D721Med (cell line): ENCODE measurements at places on chromosomes 12 and 14.

DNA sequence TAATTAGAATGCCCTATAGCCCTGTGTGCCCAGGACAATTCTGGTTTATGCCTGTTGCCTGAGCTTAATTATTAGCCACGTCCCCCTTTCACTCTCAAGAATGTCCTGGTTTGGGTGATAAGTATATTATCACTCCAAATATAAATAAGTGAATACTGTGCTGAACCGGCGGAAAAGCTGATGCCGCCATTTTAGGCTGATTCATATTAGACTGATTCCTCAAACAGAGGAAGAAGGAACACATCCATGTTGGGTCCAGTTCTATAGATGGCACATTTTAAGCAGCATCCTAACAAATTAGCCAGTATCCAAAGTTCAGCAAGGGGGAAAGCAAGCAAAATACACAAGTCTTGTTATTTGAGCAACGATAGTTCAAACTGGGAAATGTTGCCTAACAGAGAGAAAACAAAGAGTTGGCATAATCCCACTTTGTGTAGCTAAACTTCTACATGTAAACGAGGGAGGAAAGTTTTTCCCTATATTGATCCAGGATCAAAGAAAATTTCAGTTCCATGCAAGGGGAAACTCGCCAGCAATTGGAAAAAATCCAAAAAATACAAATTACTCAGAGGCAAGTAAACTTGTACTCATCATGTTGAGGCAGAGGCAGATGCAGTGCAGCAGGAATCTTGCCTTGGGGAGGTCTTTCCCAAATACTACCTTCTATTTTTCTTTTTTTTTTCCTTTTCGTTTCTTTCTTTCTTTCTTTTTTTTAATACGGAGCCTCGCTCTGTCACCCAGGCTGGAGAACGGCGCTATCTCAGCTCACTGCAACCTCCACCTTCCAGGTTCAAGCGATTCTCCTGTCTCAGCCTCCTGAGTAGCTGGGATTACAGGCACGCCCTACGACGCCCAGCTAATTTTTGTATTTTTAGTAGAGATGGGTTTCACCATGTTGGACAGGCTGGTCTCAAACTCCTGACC is 96.2 kb downstream of the ITPR2 start:
- DNase-seq = no peak

DNA sequence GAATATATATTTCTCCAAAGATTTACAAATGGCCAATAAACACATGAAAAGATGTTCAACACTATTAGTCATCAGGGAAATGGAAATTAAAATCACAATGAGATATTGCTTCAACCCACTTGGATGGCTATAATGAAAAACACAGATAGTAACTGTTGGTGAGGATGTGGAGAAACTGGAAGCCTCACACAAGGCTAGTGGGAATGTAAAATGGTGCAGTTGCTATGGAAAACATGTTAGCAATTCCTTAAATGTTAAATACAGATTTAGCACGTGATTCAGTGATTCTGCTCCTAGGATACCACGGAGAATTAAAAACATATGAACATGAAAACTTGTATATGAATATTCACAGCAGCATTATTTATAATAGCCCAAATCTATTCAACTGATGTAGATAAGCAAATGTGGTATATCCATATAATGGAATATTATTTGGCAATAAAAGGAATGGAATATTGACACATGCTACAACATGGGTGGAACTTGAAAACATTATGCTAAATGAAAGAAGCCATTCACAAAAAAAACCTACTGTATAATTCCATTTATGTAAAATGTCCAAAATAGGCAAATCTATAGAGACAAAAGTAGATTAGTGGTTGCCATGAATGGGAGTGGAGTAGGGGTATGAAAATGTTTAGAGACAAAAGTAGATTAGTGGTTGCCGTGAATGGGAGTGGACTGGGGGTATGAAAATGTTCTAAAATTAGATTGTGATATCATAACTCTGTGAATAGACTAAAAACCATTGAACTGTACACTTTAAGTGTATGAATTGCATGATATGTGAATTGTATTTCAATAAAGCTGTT is 227.1 kb upstream of the DDHD1 start:
- no peak for DNase-seq

DNA sequence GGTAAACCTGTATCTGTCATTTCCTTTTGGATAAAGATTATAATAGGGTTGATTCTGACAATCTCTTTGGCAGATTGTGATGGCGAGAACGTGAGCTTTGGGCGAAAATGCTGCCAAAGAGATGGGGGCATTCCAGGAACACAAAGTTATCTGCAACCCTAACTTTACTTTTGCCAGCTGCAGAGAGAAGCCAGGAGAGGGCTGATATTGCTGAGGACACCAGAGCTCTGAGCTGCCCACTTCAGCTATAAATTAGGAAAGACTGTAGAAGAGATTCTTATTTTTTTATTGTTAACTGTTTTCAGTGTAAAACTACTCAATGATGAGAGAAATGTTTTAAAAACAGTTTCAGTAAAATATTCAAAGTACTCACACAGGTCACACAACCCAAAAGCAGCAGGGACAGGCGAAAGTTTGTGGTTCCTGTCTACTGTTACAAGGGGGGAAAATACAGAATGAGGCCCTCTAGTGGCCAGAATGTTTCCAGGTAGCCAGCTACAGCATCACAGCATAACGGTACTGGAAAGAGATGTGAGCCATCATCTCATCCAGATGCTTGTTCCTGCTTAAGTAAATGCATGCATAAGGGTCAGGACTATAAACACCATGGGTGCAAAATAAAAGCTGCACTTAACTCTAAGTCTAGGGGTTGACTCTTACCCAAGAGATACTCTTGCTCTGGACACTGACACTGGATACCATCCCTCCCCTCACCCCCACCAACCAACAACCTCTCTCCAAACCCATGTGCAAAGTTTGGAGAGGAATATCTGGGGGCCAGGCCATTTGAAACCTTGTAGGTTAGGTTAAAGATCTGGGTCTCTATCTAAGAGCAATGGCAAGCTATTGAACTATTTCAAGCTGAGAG is 498.4 kb downstream of the RMST start:
- DNase-seq = no peak

GRCh38 chr14:100203146-100203545 is 35.8 kb upstream of the YY1 start:
- DNase-seq = no peak

- no peak for DNase-seq
Observed at GRCh38 chr12:109302358-109302757, 6.7 kb downstream of the FOXN4 start.

DNA sequence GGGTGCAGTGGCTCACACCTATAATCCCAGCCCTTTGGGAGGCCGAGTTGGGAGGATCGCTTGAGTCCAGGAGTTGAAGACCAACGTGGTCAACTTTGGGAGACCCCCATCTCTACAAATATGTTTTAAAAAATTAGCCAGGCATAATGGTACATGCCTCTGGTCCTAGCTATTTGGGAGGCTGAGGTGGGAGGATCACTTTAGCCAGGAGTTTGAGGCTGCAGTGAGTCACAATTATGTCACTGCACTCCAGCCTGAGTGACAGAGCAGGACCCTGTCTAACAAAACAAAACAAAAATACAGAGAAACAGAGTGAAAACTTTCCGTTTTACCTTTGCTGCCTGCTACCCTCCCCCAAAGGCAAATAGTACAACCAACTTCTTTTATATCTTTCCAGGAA is 60.2 kb downstream of the SRGAP1 start:
- no peak for DNase-seq

DNA sequence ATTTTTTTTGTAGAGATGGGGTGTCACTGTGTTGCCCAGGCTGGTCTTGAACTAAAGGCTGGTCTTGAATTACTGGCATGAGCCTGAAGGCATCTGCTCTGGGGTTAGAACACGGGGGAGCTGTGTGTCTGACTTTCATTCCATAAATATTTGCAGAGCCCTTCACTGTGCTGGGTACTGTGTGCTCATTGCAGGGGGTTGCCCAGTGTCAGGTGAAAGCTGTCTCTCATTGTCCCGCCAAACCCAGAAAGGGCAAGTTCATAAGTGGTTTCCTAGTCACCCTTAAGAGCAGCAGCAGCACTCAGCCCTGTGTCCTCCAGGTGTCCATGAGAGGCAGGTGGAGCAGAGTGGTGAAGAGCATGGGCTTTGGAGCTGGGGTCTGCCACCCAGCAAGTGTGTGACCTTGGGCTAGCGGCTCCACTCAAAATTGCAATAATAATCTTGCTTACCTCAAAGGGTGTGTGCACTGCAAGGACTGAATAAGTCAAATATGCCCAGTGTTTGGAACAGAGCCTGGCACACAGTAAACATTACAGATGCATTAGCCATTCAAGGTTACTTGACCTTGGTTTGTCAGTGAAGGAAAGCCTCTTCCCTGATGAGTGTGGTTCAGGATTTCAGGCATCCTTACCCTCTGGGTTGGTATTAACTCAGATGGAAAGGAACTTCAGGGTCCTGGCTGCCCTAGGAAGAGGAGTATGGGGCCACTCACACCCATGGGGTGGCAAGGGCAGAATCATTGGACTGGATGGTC is 4.4 kb upstream of the SMIM41 start:
- DNase-seq = no peak

- DNase-seq = no peak
Observed at GRCh38 chr12:64261813-64262212, 39.7 kb upstream of the KICS2 start.

DNA sequence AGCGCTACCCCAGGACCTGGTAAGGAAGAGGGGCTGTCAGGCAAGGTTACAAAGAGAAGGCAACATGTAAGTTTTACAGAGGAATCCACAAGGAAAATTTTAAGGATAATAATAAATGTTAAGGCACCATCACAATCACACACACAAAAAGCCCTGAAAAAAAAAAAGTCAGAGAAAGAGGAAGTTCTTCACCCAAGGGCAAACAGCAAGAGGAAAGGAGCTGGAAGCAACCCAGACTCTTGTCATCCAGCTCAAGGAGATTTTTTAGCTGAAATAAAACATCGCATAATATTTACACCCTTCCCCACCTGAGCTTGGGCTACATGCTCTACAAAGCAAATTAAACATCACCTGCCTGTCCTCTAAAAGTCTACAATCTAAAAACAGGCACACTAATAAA is 9.5 kb downstream of the SPTB start:
- DNase-seq = no peak

DNA sequence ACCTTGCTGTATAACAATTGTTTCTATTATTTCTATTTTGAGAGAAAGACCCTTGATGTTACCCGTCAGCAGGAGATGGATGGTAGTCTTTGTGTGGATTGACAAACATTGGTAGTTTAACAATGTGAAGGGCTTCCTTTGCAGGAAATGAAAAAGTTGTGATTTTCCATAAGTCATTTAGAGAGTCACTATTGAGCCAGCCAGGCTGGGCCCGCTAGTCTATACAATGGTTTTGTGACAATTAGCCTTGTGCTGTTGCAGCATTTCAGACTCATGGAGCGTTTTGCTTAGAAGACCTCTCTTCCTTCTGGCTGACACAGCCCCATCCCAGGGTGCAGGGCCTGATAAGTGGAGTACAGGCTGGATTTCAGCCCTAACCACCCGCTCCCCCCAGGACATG is 18.3 kb upstream of the SLC38A2 start:
- DNase-seq = no peak

GRCh38 chr12:88520436-88520820 is 59.8 kb downstream of the KITLG start:
- DNase-seq = no peak

DNA sequence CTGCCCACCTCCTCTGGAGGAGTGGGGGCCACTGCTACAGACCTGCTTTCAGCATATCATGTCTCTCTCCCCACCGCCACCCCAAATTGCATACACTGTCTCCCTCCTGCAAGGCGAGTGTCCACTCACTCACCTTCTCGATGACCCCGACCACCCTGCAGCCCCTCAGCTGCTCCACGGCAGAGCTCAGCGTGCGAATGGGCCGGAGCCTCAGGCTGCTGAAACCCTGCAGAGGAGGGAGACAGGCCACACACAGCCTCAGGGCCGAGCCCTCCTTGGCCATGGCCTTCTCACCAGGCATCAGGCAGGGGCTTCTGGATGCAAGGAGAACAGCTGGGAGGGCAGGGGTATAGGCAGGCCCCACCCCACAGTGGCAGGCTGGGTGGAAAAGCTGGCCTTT is 4.7 kb downstream of the RPS6KL1 start:
- no peak for DNase-seq

DNA sequence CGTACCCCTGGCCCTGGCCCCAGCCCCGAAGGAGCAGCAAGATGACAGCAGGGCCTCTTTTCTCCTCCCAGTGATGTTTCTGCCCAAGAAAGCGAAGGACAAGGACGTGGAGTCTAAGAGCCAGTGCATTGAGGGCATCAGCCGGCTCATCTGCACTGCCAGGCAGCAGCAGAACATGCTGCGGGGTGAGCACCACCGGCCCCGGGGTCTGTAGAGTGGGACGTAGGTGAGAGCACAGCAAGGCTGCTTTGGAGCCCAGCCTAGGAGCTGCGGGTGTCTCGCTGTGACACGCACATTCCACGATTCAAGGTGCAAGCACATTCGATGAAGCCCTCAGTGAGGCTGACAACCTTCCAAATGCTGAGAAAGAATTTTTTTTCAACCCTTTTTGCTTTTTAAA is 5.2 kb upstream of the TEX22 start:
- no peak for DNase-seq

DNA sequence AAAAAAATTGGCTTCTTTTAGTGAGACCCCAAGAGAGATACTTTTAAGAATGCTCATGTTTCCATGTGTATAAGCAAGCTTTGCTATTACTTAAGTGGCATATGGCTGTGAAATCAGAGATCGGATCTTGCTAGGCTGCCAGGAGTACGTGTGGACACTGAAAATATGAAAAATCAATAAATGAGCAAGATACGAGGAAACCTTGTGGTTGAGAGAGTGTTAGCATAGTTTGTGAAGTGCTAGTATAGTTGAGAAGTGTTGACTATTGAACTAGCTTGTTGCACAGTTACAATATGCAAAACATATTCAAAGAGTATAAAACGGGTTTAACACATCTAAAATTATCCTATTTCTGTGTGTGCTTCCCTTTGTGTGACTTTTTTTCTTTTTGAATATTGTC is 230.9 kb upstream of the NOVA1 start:
- no peak for DNase-seq

DNA sequence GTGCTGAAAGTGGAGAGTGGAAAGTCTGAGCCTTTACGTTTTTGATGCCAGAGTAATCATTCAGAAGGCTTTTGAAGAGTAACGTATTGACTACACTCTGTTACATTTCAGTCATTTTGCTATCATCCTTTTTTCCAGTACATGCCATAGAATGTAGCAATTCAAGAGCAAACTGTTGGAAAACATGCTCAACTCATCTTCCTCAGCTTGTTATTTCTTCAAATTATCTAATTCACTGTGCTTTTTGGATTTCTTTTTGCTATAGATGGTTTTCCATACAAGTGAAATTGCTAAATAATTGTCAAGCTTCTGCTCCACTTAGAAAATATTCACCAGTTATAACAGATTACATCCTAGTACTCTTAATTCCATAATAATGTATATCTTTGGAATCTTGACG is 129.9 kb upstream of the CLEC14A start:
- no peak for DNase-seq

- no peak for DNase-seq
Observed at GRCh38 chr14:31819281-31819680, 257.8 kb upstream of the ARHGAP5 start.

- no peak for DNase-seq
Observed at GRCh38 chr12:79255288-79255687, 390.7 kb downstream of the SYT1 start.

- peak; percentile 65 for DNase-seq
Observed at GRCh38 chr12:6872073-6873048, 742 bp downstream of the SPSB2 start.
